ENCODE measurements at places on chromosomes 4 and X. TPM values are rescaled to one million over a fixed set of nuclear protein-coding genes. Genes with fewer than 3 reads are reported as not detected.

MAP9 gene
- total RNA-seq = 11.9 TPM

SORCS2 gene
- 0.66 TPM for total RNA-seq

ETDA gene
- not detected for total RNA-seq

LPAR4 gene
- 0.98 TPM for total RNA-seq

MAGEA2 gene
- total RNA-seq = not detected

NDST4 gene
- total RNA-seq = not detected

HSD17B13 gene
- total RNA-seq = 0.59 TPM

AMOT gene
- total RNA-seq = 14.1 TPM

CRMP1 gene
- 1.6 TPM for total RNA-seq

DNA sequence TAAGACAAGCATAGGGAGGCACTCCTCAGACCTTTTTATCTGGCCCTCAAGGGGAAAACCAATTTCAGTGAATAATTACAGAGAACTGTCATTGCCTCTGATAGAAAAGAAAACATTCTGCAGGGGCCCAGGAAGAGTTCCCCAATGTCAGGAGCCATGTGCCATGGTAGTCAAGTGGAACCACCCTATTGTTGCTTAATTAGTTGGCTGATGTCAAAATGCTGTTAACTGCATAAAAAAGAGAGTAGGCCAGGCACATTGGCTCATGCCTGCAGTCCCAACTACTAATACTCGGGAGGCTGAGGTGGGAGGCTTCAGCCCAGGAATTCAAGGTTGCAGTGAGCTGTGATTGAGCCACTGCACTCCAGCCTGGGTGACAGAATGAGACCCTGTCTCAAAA is 28.6 kb upstream of the OGT start:
- no peak for DNase-seq

GRCh38 chrX:106952988-106953387 is 32.8 kb downstream of the CLDN2 start:
- no peak for DNase-seq

GRCh38 chr4:152165846-152166245 is 370.0 kb downstream of the FBXW7 start:
- no peak for DNase-seq

DNA sequence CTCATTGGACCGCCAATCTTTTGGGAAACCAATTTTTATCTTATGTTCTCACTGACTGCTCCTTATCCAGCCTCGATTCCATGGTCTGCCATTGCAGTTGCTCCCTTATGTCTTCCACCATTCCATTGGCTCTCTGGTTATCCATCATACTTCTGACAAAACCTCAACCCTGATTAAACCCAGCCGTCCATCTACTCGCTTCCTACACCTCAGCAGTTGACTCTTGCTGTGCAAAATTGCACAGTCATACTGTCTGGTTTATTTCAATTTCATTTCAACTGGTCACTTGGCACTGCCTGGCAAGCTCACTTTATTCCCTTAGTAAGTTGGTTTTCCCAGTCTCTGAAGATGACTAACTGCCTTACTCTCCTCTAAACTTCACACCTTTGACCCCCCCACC is 26.2 kb downstream of the ARL9 start:
- DNase-seq = no peak

DNA sequence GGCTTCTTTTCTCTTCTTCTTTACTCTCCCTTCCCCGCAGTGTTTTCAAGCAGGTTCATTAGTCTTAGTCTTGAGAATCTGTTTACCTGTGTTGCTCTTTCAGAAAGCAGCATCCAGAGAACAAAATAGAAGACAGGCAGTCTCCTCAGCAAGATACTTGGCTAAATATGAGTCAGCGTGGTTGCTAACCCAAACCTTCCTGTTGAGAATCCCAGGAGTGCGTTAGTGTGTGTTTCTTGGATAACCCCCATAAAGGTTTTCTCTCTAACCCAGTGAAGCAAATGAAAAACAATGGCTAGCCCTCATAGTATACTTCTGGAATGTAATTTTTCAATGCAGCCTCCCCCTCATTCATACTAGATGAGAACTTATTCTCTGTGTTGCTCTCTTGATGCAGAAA is 41.1 kb downstream of the BMPR1B start:
- no peak for DNase-seq

- no peak for DNase-seq
Observed at GRCh38 chrX:23380581-23380980, 45.9 kb downstream of the PTCHD1 start.

GRCh38 chr4:16270454-16271328 is 44.4 kb upstream of the TAPT1 start:
- DNase-seq = no peak

- no peak for DNase-seq
Observed at GRCh38 chr4:6770581-6771228, 11.8 kb upstream of the KIAA0232 start.

DNA sequence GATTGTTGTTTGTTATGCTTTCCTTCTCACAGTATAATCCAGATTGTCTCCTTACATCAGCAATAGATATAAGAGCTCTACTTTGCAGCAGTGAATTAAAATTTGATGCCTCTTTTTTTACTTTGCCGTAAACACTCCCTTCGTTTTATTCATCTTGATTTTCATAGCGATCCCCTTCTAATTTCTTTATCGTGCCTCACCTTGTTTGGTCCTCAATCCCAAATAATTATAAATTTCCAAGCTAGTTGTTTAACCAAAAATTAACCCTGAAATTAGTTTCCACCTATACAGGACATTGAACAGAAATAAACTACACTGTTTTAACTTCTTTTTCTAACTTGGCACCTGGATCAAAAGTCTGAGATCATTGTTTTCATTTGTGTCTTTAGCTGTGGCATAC is 35.1 kb upstream of the GRID2 start:
- no peak for DNase-seq

- no peak for DNase-seq
Observed at GRCh38 chr4:10599574-10599973, 85.0 kb downstream of the CLNK start.

GRCh38 chr4:106793933-106794332 is 242.2 kb downstream of the DKK2 start:
- DNase-seq = no peak

- DNase-seq = no peak
Observed at GRCh38 chr4:164304101-164304639, 449.8 kb upstream of the SMIM31 start.

- no peak for DNase-seq
Observed at GRCh38 chr4:72110886-72111285, 79.1 kb downstream of the NPFFR2 start.

DNA sequence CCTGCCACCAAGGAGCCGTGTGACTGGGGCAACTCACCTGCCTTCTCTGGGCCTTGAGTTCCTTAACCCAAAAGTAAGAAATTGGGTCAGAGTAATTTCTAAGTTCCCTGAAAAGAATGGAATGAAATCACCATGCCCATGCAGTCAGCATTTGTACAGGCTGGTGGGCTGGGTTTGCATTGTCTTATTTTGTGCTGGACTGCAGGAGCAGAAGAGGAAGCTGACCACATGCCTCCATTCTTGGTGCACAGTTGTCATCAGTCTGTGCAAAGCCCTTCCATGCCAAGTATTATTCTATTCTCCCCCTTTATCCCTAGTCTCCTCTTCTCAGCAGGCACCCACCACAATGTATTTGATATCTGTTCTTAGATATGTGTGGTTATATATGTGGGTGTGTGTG is 56.3 kb downstream of the FHDC1 start:
- no peak for DNase-seq

DNA sequence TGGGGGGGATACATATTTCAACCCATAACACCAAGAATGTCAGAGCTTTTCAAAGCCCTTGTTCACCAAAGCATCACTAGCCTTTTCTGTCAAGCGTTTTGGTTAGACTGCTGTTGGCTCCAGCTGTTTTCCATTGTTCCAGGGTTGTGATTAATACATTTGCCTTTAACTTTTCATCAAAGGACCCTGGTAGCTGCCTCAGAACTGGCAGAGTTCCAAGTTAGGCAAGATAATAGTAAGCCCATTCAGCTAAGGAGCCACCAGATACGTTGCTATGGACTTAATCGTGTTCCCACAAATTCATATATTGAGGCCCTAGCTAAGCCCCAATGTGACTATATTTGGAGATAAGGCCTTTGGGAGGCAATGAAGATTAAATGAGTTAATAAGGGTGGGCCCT is 37.1 kb downstream of the ENOPH1 start:
- no peak for DNase-seq

- DNase-seq = no peak
Observed at GRCh38 chrX:102154218-102154860, 1.4 kb downstream of the BEX5 start.

- DNase-seq = no peak
Observed at GRCh38 chr4:152106113-152106763, 345.4 kb upstream of the GATB start.

- DNase-seq = no peak
Observed at GRCh38 chrX:153897899-153898298, 6.6 kb upstream of the AVPR2 start.

DNA sequence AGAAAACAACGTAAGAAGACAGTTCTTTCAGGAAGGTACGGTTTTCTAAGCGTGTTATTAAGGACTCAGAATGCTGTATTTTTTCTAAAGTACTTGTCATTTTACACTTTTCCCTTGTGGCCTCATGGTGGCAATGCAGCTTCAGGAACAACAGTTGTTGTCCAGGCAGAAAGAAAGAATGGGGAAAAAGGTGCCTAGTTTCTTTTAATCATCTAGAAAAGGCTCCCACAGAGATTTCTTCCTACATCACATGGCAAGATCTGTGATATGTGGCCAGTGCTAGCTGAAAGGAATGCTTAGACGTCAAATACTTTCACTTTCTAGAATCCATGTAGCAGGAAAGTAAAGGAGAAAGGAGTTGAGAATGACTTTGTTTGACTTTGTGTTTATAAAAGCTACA is 49.0 kb upstream of the TRAM1L1 start:
- no peak for DNase-seq

DNA sequence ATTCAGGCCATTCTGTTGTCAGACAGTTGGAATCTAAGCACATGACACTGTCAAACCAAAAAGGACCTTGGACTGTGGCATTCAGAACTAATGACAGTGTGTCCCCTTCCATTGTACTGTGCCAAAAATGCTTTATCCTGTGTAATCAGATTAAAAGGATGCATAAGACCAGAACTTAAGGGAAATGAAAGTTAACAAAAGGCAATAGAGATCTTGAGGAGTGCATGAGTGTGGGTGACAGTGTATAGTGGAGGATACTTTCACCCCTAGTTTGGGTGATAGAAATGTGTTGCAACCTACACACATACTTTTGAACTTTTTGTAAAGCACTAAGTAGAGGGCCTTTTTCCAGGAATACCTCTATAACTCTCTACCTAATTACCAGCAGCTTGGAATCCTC is 4.5 kb downstream of the CYSLTR1 start:
- DNase-seq = no peak

DNA sequence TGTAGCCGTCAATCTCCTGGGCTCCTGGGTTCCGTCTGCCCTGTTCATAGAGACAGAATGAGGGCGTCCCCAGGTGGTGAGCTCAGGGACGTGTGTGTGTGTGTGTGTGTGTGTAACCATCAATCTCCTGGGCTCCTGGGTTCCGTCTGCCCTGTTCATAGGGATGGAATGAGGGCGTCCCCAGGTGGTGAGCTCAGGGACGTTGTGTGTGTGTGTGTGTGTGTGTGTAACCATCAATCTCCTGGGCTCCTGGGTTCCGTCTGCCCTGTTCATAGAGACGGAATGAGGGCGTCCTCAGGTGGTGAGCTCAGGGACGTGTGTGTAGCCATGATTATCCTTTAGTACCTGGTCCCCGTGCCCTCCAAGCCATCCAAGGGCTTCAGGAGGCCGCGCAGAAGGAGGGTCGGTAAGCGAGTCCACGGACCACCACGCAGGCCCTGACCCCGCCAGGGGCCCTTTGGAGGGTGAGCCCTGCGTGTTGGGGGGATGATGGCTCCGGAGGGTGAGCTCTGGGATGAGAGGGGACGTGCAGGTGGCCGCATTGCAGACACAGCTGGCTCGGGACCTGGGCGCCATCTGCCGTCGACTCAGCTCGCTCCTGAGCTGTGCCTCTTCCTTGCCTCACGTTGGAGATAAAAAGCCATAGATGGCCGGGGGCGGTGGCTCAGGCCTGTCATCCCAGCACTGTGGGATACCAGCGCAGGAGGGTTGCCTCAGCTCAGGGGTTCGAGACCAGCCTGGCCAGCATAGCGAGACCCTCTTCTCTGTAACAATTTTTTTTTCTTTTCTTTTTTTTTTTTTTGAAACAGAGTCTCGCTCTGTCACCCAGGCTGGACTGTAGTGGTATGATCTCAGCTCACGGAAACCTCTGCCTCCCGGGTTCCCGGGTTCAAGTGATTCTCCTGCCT is 5.4 kb upstream of the GTPBP6 start:
- DNase-seq = peak; percentile 57

DNA sequence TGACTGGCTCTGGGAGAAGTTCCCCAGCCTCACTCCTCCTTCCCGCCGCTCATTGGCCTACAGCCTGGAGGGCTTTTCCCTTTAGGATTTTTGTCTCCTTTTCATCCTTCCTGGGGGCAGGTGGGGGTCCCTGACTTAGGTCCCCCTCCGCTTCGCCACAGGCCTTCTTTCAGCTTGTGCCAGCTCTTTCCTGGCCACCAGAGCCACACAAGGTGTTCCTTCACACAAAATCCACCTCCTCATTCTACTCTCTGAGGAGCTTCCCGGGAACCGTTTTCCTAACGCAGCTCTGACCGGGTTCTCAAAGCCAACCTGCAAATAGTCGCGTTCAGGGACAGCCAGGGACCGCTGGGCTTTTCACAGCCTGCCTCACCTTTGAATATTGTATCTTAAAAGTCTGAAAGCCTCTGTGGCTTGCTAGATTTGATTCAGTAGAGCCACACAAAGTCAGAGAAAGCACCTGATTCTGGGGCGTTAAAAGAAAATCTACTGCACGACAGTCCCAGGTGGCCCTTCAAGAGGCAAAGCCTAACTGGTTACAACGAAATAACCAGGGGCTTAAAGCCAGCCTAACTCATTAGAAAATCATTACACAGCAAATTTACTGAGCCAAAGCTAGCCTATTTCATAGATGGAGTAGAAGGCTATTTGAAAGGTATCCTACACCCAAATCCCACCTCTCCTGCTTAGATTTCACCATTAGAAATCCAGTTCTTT is 731 bp upstream of the GPC3 start:
- no peak for DNase-seq
